ENCODE measurements at places on chromosomes 16 and 17.

- DNase-seq = no peak
Observed at GRCh38 chr16:51710186-51710585, 559.1 kb upstream of the SALL1 start.

DNA sequence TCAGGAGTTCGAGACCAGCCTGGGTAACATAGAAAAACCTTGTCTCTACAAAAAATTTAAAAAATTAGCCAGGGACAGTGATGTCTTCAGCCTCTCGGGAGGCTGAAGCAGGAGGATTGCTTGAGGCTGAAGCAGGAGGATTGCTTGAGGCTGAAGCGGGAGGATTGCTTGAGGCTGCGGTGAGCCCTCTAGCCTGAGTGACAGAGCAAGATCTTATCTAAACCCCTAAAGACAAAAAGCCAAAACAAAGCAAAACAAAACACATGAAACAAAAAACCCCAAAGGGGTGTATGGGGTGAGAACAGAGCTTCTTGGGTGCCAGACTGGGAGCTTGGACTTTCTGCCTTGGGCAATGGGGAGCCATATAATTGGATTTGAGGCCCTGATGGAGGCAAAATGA is 2.6 kb downstream of the SPNS3 start:
- no peak for DNase-seq

DNA sequence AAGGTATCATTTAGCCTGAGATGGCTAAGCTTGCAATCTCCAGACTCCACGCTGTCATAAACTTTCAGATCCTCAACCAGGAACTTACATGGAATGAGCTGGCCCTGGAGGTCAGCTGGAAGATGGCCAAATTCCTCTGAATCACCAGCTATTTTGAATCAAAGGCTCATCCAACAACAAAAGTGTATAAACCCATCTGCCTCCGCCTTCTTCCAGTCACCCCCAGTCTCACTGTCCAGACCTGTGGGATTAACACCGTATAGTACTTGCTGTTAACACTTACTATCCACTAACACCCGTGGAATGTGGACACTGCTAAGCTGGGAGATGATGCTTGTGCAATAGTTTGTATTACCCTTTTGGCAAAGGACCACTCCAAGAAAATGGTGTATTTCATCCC is 1.9 kb upstream of the LCMT1 start:
- peak; percentile 63 for DNase-seq

GRCh38 chr17:27633312-27634025 is 2.5 kb downstream of the LGALS9 start:
- no peak for DNase-seq

DNA sequence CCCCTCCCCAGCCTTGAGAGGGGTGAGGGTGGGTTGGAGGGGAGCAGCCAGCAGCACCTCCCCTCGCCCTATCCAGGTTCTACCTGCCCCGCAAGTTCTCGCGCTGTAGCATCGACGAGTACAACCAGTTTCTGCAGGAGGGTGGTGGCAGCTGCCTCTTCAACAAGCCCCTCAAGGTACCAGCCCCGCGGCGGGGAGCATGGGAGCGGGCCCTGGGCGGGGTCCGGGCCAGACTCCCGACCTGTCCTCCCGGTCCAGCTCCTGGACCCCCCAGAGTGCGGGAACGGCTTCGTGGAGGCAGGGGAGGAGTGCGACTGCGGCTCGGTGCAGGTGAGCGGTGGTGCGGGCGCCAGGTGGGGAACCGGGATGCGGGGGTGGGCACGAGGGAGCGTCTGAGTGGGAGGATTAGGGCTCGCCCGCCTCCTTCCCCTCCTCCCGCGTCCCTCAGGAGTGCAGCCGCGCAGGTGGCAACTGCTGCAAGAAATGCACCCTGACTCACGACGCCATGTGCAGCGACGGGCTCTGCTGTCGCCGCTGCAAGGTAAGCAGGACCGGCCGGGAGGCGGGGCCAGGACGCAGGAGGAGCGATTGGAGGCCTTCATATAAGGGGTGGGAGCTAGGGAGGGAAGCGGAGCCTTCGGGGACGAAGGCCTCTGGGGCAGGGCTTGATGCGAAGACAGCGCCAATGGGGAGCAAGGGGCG is 16.5 kb downstream of the ADAM11 start:
- peak; percentile 96 for DNase-seq

GRCh38 chr17:3690094-3690715 is 5.8 kb downstream of the P2RX5 start:
- DNase-seq = no peak

GRCh38 chr16:85421338-85422195 is 191.6 kb upstream of the GSE1 start:
- DNase-seq = peak; percentile 17

- DNase-seq = no peak
Observed at GRCh38 chr17:44187131-44187899, 543 bp downstream of the TMUB2 start.

- DNase-seq = no peak
Observed at GRCh38 chr17:73697872-73698271, 53.6 kb upstream of the SDK2 start.

DNA sequence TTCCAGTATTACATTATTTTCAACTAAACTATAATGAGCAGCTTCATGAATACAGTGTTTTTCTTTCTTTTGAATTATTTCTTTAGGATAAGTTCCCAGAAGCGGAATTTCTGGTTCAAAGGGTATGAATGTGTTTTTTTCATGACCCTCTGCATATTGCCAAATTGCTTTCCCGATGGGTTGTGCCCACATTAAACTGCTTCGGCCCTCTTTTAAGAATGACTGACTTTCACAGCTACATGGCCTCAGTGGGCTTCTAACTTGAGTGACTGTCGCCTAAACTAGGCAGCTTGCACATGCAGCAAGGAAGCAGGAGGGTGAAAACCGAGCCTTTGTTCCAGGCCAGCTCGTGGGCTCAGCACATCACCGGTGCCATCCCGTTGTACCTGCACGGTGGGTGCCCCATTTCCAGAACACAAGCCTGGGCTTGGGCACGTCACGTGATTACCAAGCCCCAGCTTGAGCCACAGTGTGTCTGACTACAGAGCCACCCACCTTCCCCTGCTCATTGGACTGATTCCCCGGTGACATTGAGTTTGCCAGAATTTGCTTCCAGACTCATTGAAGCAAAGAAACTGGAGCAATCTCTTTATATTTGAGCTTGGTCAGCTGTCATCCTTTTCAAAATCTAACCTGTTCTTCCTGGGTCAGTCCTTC is 112.8 kb downstream of the CLEC16A start:
- no peak for DNase-seq

- no peak for DNase-seq
Observed at GRCh38 chr16:17885659-17886207, 415.0 kb upstream of the XYLT1 start.

Data from left cardiac atrium (tissue), 4 donors.